ENCODE measurements at places on chromosomes 2 and 18. TPM values are rescaled to one million over a fixed set of nuclear protein-coding genes. Genes with fewer than 3 reads are reported as not detected.

GRCh38 chr2:12861344-12861930 is 144.7 kb downstream of the TRIB2 start:
- DNase-seq, result no peak

The GTF2A1L gene
- not detected for total RNA-seq

The IL36RN gene
- not detected for total RNA-seq

GRCh38 chr18:39225373-39225772 is 1659.8 kb upstream of the CELF4 start:
- no peak for DNase-seq

- no peak for DNase-seq
Measured at GRCh38 chr2:128782411-128783192, 463.9 kb upstream of the HS6ST1 start.

The D2HGDH gene
- total RNA-seq, result 31.8 TPM

The NXPH2 gene
- not detected for total RNA-seq

GRCh38 chr2:62265106-62265505 is 69.2 kb downstream of the B3GNT2 start:
- DNase-seq, result no peak

The CCDC68 gene
- total RNA-seq, result not detected

- no peak for DNase-seq
Measured at GRCh38 chr2:44342854-44343253, 18.4 kb downstream of the PREPL start.

The GPATCH11 gene
- total RNA-seq, result 11.8 TPM

GRCh38 chr18:23977719-23978483 is 36.7 kb upstream of the TTC39C start:
- no peak for DNase-seq

GRCh38 chr18:37564711-37565100 is 892 bp downstream of the CELF4 start:
- DNase-seq, result no peak

DNA sequence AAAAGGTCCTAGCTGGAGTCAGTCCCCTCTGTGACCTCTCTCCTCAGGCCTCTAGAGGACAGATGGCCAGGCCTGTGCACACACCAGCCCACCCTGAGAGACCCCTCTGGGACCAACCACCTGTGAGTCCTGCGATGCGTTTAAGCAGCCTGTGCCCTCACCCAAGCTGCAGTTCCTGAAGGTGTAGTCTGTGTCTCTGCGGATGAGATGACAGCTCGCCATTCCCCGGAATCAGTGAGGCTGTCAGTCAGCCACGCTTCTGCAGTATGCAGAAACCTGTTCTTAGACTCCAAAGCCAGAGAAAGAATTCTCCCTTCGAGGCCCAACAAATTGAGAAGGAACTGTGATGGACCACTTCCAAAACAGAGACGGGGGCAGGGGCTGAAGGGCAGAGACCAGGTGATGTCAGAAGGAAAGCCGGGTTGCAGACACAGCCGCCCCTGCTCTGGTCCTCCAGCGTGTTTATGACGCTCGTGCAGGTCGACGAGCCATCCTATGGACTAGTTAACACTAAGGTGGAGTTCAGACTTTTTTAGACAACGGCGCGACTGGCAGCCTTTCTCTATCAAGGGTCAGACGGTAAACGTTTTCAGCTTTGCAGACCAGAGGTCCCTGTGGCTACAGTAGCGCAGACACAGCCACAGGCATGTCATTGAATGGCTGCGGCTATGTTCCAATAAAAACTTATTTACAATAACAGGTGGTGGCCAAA is 10.2 kb downstream of the MTERF4 start:
- no peak for DNase-seq

DNA sequence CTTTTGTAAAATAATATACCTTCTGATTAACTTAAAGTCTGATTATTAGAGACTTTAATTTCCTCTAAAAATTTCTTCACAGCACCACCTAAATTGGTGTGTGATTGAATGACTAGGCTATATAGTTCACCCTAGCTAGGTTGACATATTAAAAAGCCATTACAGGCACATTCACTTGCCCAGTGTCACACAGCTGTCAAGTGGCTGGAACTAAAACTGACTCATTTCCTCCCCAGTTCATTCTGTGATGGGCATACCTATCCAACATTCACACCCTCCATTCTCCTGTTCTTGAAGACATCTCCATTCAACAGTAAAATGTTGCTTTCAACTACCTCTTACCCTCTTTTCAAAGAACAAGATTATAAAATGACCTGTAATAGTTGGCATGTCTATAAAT is 334.5 kb downstream of the ARHGAP15 start:
- DNase-seq, result no peak

DNA sequence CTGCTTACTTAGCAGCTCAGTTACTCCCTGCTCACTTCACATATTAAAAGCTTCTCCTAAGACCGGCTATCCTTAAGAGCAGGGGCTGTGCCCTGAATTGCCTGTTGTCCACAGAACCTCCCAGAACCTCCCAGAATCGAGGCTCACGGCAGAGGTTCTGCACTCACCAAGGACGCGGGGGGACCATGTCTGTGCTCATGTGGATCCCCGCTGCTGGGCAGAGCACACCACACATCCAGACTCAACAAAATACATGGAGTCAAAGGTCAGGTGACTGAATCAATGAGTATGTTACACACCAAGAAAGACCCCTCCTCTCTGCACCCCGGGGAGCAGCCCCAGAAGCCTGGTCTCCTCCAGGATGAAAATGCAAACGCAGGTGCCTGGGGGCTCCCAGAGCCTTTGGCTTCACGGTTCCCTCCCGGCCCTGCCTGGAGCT is 149.0 kb downstream of the MBP start:
- no peak for DNase-seq

The VWC2L gene
- total RNA-seq, result not detected

- DNase-seq, result no peak
Measured at GRCh38 chr2:239163688-239164334, 237.0 kb downstream of the HDAC4 start.

- no peak for DNase-seq
Measured at GRCh38 chr2:150485871-150486538, 1.5 kb downstream of the RND3 start.

DNA sequence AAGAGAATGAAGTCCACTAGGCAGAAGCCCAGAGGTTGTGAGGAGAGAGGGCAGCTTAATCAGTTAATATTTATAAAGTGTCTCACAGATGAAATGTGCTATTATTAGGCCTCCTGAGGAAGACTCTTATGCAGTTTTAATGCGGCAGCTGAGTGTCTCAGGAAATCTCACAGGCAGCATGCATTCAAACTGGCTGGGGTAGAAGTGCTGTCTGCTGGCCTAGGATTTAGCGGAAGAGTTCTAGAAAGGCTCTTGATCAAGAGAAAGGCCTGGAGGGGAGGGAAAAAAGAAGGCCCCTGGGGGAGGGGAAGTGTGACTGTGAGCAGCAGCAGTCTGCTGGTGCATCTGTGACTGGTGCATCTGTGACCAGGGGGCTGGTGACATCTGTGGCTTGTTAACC is 133.0 kb downstream of the FSHR start:
- no peak for DNase-seq

DNA sequence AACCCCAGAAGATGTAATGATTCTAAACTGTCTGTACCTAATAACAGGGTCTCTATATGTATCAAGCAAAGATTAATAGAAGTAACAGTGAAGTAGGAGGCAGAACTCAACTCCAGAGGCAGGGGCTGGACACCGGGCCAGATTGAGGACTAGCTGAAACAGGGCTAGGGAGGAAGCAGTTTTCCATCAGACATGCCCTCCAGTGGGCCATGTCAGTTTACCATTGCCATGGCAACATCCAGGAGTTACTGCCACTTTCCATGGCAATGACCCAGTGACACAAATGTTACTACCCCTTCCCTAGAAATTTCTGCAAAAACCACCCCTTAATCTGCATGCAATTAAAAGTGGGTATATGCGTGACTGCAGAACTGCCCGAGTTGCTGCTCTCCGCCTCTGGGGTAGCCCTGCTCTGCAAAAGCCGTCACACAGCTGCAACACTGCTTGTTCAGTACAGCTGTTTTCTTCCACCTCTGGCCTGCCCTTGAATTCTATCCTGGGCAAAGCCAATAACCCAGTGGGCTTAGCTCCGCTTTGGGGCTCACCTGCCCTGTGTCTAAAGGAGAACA is 58.7 kb downstream of the TMEM18 start:
- DNase-seq, result no peak

GRCh38 chr18:49988101-49988500 is 174.8 kb upstream of the ACAA2 start:
- no peak for DNase-seq

DNA sequence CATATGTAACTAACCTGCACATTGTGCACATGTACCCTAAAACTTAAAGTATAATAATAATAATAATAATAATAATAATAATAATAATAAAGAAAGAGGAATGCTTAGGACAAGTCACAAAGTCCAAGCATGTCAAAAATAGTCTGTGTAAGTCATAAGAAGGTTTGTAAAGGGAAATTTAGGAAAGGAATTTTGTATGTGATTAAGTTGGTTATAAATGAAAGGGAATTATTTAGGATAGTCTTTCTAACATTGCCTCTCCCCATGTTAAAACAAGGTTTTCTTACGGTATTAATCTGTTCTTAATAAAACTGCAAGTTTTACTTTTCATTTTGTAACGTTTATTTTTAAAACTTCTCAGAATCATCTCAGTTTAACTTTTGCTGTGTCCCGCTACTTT is 62.8 kb downstream of the SESTD1 start:
- DNase-seq, result no peak

DNA sequence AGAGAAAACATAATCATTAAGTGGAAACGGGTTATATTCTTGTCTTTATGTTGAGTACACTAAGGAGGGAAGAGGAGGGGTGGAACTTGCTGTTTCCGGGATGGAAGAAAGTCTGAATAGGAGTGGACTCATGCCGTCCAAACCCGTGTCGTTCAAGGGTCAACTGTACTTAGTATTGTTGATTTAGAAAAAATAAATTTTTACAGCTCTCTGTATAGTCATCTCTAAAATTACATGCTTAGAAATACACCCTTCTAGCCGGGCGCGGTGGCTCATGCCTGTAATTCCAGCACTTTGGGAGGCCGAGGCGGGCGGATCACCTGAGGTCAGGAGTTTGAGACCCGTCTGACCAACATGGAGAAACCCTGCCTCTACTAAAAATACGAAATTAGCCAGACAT is 29.4 kb downstream of the RIF1 start:
- DNase-seq, result no peak

The MEIS1 gene
- total RNA-seq, result 0.15 TPM

DNA sequence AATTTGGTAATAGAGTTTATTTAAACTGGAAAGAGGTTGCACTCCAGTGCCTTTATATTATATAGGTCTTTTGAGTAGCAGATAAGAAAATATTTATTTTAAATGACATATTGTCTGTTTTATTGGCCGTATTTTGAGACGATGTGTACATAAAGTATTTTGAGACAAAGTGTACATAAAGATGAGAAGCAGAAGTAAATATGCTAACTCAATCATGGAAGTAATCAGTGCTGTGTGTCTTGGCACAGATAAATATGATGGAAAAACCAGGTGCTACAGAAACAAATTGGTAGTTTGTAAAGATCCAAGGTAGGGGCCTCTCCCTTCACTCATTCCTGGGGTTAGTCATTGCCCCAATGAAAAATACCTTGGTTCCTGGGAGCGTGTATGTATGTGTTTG is 382.9 kb downstream of the DSEL start:
- DNase-seq, result no peak

The ALS2 gene
- total RNA-seq, result 13.0 TPM

The SLC20A1 gene
- total RNA-seq, result 50.5 TPM

GRCh38 chr2:233856184-233856583 is 1.8 kb upstream of the HJURP start:
- no peak for DNase-seq

- no peak for DNase-seq
Measured at GRCh38 chr2:148903294-148903693, 28.3 kb downstream of the KIF5C start.

The RESP18 gene
- not detected for total RNA-seq

The DNAJC5G gene
- total RNA-seq, result not detected

The TEX261 gene
- total RNA-seq, result 37.5 TPM

The TMEM37 gene
- total RNA-seq, result 0.16 TPM

The PRKAG3 gene
- total RNA-seq, result not detected

GRCh38 chr2:98830571-98831145 is 99.7 kb upstream of the MGAT4A start:
- DNase-seq, result no peak

The REG1B gene
- 2.7 TPM for total RNA-seq

The SPC25 gene
- 18.7 TPM for total RNA-seq

The ACP1 gene
- total RNA-seq, result 120 TPM

DNA sequence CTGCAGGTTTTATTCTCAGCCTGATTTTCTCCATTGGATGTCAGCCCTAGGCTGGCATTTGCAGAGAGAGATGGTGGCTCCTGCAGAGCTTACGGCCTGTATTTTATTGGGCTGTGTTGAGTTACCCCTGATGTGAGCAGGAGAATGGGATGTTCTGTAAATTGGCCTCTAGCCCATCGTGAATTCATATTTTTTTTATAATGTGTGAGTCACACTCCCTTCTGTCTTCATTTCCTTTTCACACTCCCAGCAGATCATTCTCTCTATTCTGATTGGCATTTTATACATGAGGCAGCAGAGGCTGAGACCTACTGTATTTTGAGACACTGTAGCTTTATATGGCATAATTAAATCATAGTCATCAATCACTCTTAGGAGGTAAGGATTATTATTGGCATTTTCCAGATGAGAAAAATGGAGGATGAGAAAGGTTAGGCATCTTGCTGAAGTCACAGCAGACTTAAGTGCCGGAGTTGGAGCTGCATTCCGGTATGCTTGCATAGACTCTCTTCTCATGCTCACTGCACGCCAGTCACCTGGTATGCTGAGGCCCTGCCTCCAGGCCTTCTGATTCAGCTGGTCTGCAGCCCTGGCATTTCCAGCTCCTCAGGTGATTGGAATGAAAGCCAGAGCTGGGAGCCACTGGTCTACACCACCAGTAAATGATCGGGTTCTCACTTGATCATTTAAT is 142.4 kb downstream of the NEDD4L start:
- DNase-seq, result no peak

DNA sequence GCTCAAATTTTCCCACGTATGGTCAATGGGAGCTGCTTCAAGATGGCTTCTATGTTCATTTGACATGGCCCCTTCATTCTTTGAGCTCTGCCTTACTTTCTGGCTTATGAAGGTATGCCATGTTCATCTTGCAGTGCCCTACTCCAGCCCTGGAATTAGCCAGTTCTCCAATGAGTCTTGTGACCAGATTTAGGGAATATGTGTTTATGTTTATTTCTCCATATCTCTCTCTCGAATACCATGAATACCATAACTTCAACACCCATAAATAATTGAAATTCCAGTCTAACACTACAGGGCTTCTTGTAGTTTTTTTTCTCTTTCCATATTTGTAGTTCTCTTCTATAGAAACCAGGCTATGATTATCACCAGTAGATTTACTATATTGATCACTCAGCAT is 39.7 kb downstream of the EPB41L5 start:
- DNase-seq, result no peak

DNA sequence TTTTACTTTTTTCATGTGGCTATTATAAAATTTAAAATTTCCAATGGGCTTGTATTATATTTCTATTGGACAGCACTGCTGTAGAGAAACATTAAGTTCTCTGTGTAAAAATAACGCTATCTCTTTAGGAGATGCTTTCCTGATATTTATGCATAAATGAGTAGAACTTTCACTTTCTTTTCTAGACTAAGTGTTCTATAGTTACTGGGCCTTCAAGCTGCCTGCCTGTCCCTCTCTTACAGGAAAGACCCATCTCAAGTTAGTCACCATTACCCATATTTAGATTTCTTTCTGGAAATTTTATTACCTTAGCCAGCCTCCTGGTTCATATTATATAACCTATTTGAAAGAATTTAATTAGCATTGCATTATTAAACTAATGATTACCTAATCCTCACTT is 4.8 kb downstream of the ITGA4 start:
- DNase-seq, result no peak
